Brain microvascular endothelial cell (primary cell): ENCODE measurements at places on chromosomes 6 and 20.

DNA sequence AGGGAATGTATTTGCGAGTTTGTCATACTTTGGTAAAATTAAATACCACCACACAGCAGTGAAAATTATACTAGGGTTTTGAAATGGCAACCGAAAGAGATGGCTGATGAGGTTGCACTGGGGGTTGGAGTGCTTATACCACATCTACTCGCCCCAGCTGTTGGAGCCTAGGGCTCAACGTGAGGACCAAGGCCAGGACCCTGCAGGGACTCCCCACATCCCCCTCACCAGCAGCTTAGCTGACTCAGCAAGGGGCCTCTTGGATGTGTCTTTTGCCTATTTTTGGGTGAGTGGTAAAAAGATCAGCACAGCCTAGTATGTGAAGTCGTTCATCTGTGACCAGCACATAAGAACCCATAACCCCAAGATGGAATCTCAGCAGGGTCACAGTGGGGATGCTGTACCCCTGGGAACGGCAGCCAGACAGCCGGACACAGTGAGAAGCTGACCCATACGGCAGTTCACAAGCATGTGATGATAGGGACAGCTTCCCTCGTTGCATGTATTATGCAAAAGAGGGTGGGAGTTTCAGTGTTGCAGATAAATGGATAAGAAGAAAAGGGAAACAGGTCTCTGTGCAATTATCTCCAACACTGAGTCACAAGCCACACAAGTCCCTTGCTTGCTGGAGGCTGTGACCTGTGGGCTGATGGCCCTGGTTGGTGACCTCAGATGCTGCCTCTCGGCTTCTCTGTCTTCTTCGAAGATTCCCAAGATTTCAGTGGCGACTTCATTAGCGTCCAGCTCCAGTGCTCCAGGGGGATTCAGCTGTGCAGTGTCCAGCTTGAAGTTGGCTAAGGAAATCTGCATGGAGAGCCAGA, 20.9 kb upstream of the SPO11 start:
- DNase-seq, result no peak

DNA sequence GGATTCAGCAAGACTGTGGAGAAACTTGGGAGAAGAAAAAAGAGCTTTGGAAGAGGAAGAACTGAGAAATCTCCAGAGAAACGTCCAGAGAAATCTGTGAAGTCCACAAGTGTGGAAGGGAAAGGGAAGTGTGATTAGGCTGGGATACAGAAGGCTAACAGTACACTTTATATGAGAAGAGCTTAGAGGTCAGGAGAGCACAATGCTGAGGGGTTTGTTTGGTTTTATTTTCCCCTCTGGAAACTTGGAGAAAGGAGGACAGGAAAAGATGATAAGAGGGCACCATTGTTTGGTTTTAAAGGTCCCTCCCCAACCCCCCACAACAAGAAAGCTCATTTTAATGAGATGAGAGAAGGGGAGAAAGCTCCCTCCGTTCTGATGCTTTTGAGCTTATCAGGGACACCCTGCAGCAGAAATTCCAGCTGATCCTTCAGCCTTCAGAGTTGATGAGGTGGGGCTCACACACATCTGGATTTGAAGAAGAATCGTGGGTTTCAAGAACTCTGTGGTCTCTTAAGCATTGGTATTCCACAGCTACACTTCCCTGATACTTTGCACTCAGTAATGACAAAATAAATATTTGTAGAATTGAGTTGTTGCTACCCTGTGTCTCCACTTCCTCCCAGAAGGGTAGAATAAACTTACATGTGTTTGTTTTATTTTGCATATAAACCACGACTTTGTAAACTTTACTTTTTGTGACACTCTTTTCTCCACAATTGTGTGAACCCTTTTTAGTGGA, 1.9 kb downstream of the NT5E start:
- no peak for DNase-seq

GRCh38 chr20:64115171-64115911, 8.0 kb upstream of the NPBWR2 start:
- DNase-seq, result no peak

GRCh38 chr20:34583544-34583943, 25.0 kb downstream of the MAP1LC3A start:
- no peak for DNase-seq

DNA sequence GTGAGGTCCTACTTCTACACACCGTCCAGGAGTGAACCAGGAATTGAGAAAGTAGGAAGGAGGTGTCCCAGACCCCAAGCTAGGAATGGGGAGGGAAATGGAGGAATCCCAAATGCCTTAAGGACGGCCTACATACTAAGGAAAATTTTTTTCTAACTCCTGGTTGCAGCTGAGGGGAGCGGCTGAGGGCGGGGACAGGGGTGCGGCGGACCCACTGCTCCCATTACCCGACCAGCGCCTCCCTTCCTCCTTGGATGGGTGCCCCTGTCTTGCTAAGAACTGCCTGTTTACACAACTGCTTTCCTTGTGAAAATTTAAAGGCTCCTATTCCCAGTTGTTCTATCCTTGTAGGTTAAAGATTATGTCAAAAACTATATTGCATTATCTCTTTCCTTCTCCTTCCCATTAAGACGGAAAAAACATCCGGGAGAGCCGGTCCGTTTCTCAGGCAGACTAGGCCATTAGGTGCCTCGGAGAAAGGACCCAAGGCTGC, 699 bp upstream of the HSPA1B start:
- no peak for DNase-seq
